ENCODE measurements at places on chromosomes 1 and 21. TPM values are rescaled to one million over a fixed set of nuclear protein-coding genes. Genes with fewer than 3 reads are reported as not detected.

The OR2L8 gene
- not detected for total RNA-seq

The SLC44A3 gene
- total RNA-seq = 0.37 TPM

The SELP gene
- not detected for total RNA-seq

The TDRKH gene
- 3.5 TPM for total RNA-seq

The ZNF684 gene
- total RNA-seq = 2.7 TPM

The TLCD4 gene
- total RNA-seq = 1.2 TPM

The BSND gene
- not detected for total RNA-seq

The AADACL3 gene
- total RNA-seq = not detected

The OR6N1 gene
- not detected for total RNA-seq

The ST6GALNAC5 gene
- total RNA-seq = 0.39 TPM

The TACSTD2 gene
- total RNA-seq = under 0.01 TPM

The A3GALT2 gene
- not detected for total RNA-seq

The CYP4A22 gene
- not detected for total RNA-seq

The KRTAP11-1 gene
- 0.73 TPM for total RNA-seq

The RPTN gene
- not detected for total RNA-seq

The C1orf87 gene
- total RNA-seq = not detected

The TIAM1 gene
- 18.4 TPM for total RNA-seq

The TEX38 gene
- total RNA-seq = not detected

The PADI4 gene
- total RNA-seq = not detected

The NHLH1 gene
- total RNA-seq = 0.20 TPM

The AGT gene
- 0.73 TPM for total RNA-seq
